ENCODE measurements at places on chromosomes 1 and 21.

- DNase-seq: no peak
Measured at GRCh38 chr1:84434081-84434769, 35.9 kb downstream of the DNASE2B start.

- no peak for DNase-seq
Measured at GRCh38 chr1:230340526-230341161, 85.5 kb downstream of the PGBD5 start.

DNA sequence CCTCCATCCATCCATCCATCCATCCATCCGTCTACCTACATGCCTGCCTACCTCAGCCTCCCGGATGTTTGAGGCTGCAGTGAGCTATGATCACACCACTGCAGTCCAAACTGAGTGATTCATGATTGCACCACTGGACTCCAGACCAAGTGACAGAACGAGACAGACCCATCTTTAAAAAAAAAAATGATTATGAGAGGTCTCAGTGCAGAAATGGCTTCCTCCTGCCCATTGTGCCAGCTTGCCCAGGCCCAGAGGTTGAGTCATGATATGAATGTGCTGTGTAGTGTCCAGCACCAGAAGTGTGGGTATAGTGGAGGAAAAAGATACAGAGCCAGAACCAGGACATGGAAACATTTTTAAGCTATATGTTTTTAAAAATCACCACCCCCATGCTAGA is 149.9 kb downstream of the KIF26B start:
- no peak for DNase-seq

DNA sequence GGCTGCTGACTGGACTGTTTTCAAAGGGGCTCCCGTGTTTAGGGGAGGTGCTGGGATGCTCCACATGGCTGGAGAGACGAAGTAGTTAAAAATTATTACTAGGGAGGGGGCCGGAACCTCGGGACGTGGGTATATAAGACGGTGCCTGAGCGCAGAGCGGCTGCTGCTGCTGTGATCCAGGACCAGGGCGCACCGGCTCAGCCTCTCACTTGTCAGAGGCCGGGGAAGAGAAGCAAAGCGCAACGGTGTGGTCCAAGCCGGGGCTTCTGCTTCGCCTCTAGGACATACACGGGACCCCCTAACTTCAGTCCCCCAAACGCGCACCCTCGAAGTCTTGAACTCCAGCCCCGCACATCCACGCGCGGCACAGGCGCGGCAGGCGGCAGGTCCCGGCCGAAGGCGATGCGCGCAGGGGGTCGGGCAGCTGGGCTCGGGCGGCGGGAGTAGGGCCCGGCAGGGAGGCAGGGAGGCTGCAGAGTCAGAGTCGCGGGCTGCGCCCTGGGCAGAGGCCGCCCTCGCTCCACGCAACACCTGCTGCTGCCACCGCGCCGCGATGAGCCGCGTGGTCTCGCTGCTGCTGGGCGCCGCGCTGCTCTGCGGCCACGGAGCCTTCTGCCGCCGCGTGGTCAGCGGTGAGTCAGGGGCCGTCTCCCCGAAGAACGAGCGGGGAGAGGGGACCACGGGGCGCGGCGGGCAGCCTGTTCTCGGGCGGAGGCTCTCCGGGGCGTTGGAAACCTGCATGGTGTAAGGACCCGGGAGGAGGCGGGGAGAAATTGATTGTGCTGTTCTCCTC is at the start of gene CHODL:
Gene CHODL (plus strand): TSS at position 163 of the 793 bp plus-strand sequence. CDS start 391 bp downstream, at position 554.
- no peak for DNase-seq

GRCh38 chr1:59333626-59334277 is 36.9 kb downstream of the FGGY start:
- DNase-seq: no peak

DNA sequence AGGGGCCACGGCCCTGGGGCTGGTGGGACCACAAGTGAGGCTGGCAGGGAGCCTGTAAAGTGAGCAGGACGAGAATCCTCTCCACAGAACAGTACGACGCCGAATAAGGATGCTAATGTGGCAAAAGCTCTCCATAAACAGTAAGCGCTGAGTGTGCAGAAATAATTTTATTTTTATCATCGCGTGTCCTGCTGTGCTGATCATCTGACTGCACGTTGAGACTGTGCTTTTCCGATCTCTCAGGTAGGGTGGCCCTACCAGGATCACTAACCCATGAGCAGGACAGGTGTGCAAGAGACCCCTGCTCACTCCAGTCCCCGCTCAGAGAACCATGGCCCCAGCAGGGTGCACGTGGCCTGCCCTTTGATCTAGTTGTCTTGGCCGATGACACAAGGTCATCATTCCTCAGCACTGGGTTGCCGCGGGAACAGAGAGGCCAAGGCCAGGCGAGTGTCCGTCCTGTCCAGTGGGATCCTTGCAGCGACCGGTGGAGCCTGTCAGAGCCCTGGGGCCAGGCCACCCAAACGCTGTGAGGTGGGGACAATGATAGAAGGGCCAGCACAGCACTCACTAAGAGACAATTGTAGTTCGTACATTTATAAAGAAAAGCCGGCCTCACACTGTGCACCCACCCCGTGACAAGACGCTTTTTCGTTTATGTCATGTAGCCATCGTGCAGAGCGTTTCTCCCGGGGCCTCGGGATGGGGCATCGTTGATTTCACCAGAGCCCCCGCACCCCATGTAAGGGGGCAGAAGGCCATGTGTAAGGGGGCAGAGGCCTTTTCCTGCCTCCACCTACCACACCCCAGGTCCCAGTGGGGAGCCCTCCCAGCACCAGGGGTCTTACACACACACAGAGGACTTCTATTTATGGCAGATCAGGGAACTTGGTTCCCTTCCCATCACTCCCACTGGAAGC is 52.7 kb upstream of the ADARB1 start:
- no peak for DNase-seq

DNA sequence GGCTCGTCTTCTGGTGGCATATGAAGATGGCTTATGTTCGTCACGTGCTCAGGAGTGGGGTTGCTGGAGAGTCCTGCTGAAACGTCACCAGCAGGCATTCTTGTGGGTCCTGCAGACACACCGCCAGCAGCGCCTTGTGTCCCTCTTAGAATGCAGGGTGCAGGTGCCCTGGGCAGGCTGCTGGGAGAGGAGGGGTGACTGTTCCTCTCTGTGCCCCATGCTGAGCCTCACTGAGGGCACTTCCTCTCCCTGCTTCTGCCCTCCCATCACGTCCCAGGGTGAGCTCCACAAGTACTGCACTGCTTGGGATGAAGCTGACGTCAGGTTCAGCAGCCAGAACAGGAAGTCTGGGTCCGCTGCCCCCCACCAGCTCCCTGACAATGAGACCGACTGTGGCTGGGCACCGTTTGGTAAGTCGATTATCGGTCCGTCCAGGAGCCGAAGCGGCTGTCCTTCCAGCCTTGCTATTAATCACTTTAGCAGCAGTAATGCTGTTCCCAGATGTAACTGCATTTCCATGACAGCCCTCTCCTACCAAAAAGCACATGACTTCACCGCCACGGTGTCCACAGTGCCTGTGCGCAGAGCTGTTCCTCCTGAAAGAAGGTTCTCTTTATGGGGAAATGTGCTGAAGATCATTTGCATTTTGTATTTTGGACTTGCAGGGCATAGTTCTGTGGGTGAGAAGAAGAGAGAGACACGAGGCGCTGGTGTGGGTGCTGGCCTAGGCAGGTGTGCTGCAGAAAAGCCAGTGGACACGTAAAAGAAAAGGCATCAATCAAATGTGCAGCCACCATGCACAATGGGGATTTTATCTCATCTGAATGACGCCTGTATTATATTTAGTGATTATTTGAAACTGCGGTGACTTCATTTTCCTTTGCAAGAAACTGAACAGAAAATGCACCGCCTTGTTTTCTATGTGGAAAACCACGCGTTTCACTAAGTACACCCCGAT is 21.0 kb downstream of the SLC37A1 start:
- DNase-seq: no peak

GRCh38 chr1:156226116-156226538 is 13.3 kb downstream of the PMF1 start:
- no peak for DNase-seq

GRCh38 chr1:20099533-20099932 is 19.8 kb downstream of the PLA2G2D start:
- DNase-seq: no peak

GRCh38 chr1:59317343-59317742 is 20.4 kb downstream of the FGGY start:
- DNase-seq: no peak

GRCh38 chr1:243513726-243514491 is 258.1 kb downstream of the SDCCAG8 start:
- DNase-seq: peak; percentile 37

DNA sequence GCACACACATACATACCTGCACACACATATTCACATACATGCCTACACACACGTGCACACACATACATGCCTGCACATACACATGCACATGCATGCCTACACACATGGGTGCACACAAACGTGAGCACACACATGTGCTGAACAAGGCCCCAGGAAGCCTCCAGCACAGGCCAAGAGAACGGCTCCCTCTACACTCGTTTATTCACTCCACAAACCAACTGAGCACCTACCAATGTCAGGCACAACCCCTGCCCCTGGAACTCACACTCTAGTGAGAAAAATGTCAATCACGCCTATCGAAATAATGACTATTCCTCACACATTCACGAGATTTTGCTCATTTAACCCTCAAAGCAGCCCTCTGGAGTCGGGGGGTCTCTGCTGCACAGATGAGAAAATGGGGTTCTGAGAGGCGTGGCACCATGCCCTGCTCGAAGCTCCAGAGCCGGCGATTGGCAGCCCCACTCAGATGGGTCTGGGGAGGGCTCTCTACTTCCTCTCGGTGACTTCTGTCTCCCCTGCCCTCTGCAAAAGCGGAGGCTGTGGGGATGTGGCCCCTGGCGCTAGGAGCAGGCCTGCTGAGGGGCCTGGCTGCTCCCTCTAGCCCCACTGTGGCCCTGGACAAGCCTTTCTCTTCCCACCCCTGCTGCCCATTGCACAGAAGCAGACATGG is 90.2 kb upstream of the RUNX3 start:
- no peak for DNase-seq

GRCh38 chr1:180945151-180945550 is 32.5 kb downstream of the KIAA1614 start:
- DNase-seq: no peak

- no peak for DNase-seq
Measured at GRCh38 chr1:86489242-86489878, 20.6 kb downstream of the CLCA1 start.

DNA sequence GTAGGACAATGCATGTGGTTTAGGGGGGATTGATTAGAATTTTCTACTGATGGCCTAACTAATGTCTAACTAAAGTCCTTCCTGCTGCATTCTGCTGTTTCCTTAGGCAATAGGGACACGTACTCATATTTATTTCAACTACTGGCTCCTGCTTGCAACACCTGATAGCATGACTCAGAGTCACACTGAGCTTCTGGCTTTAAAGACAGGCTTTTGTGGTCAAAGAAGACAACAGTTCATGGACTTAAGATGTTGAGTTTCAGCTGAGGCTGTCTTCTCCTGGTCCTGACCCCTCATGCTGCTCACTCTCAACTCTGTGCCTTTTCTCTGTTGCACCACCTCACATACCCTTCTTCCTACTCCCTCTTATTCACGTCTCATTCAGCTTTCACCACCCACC is 29.1 kb upstream of the TRABD2B start:
- DNase-seq: no peak

GRCh38 chr1:112718691-112719418 is 3.7 kb upstream of the PPM1J start:
- DNase-seq: peak; percentile 48

GRCh38 chr21:15051644-15052458 is 12.9 kb downstream of the NRIP1 start:
- peak; percentile 43 for DNase-seq

- DNase-seq: no peak
Measured at GRCh38 chr1:159993911-159994310, 37.9 kb downstream of the PIGM start.

GRCh38 chr1:156163712-156164111 is 10.3 kb downstream of the SEMA4A start:
- no peak for DNase-seq

DNA sequence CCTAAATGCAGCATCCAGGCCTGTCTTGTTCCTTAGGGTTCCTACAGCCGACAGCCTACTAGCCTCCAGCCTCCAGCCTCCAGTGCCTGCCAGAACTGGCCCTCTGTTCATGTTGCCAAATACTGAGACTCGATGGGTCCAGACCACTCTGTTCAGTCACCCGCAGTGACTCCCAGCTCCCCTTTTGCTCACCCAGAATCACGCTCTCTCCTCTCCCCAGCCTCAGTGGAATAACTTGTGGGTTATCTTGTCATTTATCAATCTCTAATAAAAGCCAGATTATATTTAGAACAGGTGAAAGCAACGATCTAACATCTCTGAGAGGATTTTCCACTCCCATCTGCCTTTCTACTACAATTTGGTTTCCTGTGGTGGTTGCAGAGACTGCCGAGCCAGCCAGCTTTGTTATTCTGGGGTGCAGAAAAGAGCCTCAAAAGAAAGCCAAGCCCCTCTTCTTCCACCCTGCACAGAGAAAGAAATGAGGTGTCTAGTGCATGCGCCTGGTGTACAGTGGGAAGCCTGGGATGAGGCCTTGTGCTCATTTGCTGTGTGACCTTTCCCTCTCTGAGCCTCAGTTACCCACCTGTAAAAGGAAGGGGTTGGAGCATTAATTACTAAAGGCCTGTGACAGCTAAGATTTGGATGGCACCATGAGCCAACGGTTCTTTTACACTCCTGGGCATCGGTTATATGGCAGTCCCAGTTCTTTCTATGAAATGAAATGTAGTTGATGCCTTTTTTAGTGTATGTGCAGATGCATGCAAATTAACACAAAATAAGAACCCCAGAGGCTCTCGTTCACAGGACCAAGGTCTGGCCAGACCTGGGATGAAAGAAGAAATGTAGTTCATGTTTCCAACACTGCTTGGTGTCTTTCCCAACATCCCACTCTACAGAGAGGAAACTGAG is 42.9 kb upstream of the ID3 start:
- no peak for DNase-seq

DNA sequence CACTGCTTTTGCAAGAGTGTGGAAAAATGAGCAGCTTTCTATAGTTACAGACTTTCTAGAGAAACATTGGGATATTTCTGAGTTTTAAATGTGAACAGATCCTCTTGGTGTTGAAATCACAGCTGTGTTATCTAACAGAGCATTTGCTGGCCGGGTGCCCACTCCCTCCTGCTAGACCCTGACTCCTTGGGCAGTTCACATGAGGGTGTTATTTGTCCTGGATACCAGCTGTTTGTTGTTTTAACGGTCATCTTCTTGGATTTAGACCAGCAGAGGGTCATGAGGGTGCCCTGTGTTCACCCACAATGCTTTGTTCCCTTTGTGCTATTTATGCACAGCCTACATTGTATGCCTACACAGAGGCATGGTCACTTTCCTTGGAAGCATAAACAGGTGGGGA is 67.1 kb downstream of the CENPF start:
- DNase-seq: peak; percentile 91

GRCh38 chr21:43809853-43810504 is 20.6 kb downstream of the RRP1 start:
- no peak for DNase-seq

GRCh38 chr21:42581993-42582786 is 68.5 kb downstream of the SLC37A1 start:
- no peak for DNase-seq
